ENCODE measurements at places on chromosomes 3 and 15.
A peak's percentile ranks its signal among the peaks of the same experiment; 100 is the strongest.

DNA sequence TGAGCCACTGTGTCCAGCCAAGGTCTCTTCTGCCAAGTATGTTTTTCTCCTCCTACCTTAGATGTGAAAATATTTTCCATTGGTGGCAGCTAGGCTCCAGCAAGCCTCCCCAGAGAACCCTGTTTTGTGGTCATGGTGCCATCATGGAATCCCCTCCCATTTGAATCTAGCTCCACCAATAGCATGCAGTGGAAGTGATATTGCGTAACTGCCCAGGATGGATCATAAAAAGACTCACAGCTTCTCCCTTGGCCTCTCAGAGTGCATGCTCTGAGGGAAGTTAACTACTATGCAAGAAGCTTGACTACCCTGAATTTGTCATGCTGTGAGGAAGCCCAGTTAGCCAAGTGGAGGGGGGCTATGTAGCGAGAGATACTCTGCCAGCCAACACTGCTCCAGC, 27.5 kb downstream of the CRYGS start:
- DNase-seq = no peak

- no peak for DNase-seq
Observed at GRCh38 chr3:106007512-106007911, 138.7 kb upstream of the CBLB start.

- peak; percentile 63 for DNase-seq
Observed at GRCh38 chr3:124168271-124168670, 176.3 kb upstream of the ROPN1 start.

GRCh38 chr3:23810343-23811184, 4.8 kb downstream of the UBE2E1 start:
- no peak for DNase-seq

- peak; percentile 6 for DNase-seq
Observed at GRCh38 chr15:50798684-50799083, 33.2 kb upstream of the SPPL2A start.

DNA sequence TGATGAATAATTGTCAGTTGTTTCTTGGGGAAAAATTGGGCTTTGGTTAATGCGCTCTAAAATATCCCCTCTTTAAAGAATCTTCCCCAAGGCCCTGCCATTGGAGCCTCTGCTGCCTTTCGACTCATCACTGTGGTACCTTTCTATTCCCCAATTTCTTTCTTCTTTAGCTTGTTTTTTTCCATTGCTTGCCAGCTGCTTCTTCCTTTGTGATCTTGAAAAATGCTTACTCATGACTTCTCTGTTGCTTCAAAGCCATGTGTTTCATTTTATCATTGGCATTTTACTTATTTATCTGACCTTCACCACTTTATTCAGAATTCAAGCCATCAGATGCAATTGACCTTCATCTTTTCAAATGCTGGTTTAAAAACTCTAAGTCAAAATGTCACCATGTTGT, 84.4 kb downstream of the SV2B start:
- no peak for DNase-seq
